ENCODE measurements at places on chromosomes 2 and 18. TPM values are rescaled to one million over a fixed set of nuclear protein-coding genes. Genes with fewer than 3 reads are reported as not detected.

DNA sequence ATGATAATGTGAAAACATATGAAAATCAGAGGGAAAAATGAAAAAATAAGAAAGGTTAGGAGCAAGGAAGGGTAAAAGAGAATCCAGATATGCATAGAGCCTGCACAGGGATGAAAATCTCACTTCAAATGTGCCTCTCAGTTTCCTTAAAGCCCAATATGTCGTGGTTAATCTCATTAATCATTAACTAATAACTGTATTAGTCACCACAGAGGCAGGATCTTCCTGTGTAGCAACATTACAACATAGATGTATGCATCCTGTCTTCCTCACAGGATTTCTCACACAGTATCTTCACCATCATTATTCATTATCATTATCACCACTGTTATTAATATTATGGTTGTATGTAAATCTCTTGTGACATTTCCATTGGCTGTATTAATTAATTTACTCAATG lies 361.2 kb upstream of the SOX11 start:
- no peak for DNase-seq

Gene SOWAHC
- total RNA-seq = 87.9 TPM

DNA sequence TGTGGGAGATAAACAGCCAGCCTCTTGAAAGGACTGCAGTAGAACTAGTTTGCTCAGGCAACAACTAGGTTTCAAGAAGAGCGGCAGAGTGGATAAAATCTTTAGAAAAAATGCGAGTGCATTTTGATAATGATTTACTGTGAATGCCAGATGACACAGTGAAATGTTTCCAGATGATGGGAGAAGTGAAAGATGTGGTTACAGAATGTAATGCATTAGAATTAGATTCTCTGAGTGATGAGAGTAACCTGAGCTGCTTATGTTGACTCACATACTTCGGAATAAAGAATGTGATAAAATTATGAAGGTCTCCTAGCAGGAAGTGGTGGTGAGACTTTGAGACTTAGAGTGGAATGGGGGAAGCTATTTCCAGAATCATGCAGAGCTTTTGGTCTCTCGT lies 184.3 kb downstream of the GULP1 start:
- DNase-seq = no peak

DNA sequence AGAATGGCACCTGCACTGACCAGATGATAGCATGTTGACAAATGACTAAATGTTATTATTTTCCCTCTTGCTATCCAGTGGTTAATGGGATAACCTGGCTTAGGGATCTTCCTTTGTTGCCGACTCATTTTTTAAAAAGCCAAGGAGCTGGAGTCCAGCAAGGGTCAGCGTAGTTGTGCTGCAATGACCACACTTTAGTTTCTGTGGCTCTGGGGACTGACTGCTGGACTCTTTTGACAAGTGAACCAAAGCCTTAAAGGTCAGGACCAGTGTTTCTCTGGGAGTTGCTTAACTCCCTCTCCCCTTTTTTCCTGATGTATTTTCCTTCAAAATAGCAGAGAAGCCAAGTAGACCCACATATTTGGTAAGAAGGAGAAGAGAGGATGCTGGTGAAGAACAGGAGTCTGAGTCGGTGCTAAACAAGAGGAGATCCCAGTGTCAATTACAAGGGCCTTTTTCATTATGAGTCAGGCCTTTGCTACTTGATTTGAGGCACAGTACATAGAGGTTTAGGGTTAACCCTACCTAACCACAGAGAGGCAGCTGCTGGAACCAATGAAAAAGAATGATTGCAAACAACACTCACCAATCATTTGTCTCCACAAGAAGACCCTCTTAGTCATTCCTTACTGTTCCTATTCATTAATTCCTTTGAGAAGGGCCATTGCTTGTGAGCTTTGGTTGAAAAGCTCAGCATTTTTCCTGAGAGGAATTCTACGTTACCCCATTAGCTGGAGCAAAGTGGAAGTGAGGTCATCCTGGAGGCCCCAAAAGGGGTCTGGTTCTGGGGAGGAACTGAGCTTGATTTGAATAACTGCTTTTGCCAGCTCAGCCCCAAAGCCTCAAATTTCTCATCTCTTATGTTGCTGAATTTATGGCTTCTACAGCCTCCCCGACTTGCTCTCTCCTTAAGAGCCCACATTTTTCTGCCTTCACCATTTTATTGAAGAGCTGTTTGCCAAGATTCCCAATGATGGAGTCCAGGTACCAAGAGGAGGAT lies 137.6 kb upstream of the HNMT start:
- no peak for DNase-seq

DNA sequence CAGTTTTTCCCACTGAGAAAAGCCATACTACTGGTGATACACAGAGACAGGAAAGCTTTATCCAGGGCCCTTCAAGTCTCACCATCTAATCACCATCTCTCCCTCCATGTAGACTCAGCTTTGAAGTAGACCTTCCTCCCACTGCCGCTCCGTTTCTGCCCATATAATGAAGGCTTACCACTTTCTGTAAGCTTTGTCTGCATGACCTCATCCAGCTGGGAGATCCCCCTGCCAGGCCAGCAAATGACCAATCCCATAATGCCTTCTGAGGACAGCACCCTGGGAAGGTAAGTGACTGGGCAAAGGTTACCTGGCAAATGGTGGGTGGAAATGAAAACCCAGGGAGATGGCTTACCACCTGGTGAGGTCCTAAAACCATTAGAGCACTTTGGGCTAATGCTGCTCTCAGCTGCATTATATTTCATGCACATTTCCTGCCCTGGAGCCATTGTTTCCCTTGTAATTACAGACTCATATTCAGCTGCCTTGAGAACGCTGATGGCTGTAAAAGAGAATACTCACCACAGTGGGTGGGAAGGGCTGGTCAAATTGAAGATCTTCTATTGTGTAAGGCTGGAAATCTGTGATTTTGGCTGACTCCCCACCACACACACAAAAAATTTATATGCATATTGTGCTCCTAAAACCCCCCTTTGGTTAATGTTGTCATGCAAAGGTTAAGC lies 350.7 kb upstream of the SYT4 start:
- DNase-seq = no peak

DNA sequence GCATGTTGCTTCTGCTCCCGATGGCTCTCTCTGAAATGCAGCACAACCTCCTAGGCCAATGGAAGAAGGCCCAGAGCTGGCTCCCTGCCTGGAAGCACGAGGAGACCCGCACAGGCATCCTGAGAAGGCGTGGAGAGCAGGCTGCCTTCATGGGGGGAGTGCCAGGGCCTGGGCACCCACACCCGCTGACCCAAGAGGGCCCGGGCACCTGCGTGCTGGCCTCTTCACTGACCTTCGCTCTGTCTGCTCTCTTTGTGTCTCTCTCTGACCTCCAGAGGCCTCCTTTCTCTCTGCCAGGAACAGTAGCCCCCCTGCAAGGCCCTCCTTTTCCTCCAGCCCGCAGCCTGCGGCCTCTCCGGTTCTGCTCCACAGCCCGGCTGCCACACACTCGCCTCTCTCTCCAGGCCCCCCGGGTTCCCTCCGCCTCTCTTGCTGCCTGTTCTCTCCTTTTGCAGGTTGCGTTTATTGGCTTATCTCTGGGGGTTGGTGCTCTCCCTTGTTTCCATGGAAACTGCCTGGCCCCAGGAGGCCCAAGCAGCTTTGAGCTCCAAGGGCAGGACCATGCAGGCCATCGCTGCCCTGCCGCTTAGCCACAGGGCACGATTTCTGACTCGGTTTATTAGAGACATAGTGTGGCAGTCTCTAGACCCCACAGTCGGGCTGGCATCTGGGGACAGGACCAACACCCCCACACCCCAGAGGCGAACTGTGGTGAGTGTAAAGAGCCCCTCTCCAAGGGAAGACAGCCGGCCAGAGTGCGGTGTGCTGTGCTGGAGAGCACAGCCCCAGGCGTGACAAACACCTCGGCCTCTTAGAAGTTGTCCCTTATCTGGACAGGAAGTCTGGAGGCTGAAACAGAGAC lies 1.7 kb downstream of the MZT2B start:
- DNase-seq = no peak

Gene CPO
- total RNA-seq = not detected

DNA sequence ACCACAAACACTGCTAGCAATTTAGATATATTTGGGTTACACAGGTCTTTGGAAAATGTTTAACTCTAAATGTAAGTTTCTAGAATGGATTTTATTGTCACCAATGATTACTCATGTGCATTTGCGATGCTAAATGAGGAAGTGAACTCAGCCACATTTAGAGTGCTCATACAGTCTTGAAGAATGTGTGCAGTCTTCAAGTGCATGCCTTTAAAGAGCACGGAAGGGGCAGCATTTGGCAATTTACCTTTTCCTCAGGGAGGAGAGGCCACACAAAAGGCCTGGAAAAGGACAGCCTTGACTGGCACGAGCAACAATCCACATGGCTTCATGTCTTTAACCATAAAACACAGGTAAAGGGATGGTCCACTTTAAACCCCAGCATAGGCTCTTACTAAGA lies 78.5 kb upstream of the STK17B start:
- DNase-seq = no peak

Gene TBC1D8
- total RNA-seq = 20.0 TPM

DNA sequence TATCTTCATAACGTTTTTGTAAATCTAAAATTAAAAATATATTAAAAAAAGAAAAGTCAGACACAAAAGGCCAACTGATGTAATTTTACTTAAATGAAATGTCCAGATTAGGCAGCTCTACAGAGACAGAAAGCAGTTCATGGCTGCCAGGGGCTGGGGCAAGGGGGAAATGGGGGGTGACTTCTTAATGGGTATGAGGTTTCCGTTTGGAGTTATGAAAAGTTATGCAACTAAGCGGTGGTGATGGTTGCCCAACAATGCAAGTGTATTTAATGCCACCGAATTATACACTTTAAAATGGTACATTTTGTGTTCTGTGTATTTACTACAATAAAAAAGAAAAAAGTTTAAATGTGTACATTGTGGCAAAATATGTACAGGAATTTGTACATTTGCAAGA lies 70.2 kb upstream of the TEX51 start:
- no peak for DNase-seq

Data from esophagus squamous epithelium (tissue), 5 donors.